DMS53 (cell line): ENCODE measurements at places on chromosomes 3 and 15.

- DNase-seq, result no peak
Observed at GRCh38 chr3:117922039-117922438, 1112.6 kb downstream of the IGSF11 start.

DNA sequence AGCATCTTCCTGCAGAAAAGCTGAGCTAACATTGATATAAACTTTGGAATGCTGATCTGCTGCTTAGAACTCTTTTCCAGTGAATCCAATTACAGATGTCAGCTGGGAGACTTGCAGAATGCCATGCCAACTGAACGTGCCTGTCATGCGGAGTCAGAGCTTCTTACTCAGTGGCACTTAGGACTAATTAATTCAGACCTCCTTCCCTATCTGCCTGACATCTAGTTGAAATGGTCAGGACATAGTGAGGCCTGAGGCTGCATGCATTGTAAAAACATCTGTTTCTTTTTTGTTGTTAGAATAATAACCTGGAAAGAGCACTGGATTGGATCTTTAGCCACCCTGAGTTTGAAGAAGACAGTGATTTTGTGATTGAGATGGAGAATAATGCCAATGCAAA is 112.6 kb downstream of the USP13 start:
- DNase-seq, result no peak

DNA sequence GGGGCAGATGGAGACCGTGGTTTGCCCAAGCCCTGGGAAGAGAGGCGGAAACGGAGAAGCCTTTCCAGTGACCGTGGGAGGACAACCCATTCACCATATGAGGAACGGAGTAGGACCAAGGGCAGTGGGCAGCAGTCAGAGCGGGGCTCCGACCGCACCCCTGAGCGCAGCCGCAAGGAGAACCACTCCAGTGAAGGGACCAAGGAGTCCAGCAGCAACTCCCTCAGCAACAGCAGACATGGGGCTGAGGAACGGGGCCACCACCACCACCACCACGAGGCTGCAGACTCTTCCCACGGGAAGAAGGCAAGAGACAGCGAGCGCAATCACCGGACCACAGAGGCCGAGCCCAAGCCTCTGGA is 2.0 kb downstream of the RBM15B start:
- DNase-seq, result no peak

- no peak for DNase-seq
Observed at GRCh38 chr3:53700441-53700840, 145.8 kb downstream of the CHDH start.

DNA sequence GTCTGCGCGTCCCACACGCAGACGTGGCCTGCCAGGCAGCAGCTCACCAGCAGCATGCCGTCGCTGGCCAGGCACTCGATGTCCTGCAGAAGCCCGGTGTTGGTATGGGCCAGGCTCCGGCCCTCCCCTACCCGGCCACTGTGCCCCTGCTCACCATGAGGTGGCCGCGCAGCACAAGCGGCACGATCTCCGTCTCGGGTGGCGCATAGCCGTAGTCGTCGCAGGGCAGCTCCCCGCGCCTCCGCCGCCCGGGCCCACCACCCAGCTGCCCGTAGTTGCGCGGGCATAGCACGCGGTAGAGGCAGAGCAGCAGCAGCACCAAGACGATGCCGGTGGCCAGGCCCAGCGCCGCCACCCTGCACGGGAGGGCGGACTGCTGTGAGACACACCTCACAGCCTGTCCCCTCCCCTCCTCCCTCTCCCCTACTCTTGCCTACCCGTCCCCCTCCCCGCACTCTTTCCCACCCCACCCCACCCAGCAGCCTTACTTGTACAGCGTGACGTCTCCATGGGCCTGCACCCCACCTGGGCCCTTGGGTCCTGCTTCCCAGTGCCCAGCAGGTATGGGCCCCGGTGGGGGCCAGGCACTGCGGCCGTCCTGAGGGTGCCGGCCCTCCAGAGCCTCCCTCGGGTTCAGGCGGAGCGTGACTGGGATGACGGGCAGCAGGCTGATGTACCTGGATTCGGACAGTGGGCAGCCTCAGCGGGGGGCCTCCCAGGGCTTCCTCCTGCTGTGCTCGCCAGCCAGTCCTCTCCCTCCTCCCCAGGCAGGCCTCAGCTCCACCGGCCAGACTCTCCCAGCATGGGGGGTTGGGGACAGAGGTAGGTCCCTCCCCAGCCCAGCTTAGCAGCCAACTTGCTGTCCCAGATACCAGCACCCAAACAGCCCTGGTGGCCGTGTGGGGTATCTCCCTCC is 37.6 kb downstream of the PTPN23 start:
- peak; percentile 11 for DNase-seq

- DNase-seq, result no peak
Observed at GRCh38 chr3:160205606-160206005, 19.6 kb upstream of the C3orf80 start.

- no peak for DNase-seq
Observed at GRCh38 chr15:74172701-74173379, 670 bp upstream of the ISLR start.

- DNase-seq, result no peak
Observed at GRCh38 chr3:116512281-116512680, 67.0 kb upstream of the LSAMP start.

GRCh38 chr3:122100083-122100482 is 44.9 kb downstream of the CD86 start:
- no peak for DNase-seq

GRCh38 chr3:188358787-188359493 is 205.0 kb downstream of the LPP start:
- DNase-seq, result no peak

- peak; percentile 42 for DNase-seq
Observed at GRCh38 chr3:113136071-113136470, 75.3 kb upstream of the BOC start.

- peak; percentile 42 for DNase-seq
Observed at GRCh38 chr3:50352781-50353180, 2.1 kb downstream of the CYB561D2 start.

GRCh38 chr3:142180761-142181362 is 31.5 kb upstream of the TFDP2 start:
- DNase-seq, result peak; percentile 33

DNA sequence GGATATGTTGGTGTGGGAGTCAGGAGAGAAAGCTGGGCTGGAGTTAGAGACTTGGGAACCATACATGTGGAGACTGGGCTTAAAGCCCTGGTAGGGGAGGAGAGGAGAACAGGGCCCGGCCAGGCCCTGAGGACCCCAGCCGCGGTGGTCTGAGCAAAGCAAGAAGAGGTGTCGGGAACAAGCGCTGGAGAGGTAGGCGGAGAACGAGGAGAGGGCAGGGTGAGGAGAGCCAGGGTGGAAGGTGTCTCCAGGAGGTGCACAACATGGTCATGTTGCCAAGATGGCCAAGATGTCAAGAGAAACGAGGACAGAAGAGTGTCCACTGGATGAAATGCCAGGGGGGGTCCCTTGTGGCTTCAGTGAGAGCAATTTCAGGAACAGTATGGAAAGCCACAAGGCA is 5.5 kb downstream of the CHAC1 start:
- DNase-seq, result no peak

DNA sequence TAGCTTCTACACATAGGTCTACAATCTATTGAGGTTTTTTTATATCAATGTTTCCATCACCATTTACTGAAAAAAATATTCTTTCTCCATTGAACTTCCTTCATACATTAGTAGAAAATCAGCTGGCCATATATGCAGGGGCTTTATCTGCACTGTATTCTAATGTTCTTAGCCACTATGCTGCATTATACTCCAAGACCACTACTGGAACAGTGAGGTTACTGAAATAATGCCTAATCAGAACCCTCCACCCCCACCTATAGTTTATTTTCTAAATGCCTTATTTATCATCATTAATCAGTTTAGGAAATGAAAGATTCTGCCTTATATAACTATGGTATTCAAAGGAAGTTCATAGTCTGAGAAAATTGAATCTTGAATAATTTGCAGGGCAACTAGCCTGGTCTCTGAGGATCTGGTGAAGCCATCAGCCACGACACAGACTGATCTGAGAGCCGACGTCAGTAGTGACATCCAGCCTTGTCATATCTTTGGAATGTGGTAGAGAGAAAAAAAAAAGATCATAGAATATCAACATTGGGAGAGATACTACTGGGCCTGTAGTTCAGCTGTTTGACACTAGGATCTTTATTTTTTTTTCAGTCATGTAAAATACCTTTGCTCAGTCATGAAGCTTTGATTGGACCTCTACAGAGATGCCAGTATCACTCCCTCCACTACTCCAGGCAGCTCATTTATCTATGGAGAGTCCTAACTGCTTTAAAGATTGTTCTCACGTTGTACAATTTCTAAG is 66.6 kb downstream of the P3H2 start:
- no peak for DNase-seq

DNA sequence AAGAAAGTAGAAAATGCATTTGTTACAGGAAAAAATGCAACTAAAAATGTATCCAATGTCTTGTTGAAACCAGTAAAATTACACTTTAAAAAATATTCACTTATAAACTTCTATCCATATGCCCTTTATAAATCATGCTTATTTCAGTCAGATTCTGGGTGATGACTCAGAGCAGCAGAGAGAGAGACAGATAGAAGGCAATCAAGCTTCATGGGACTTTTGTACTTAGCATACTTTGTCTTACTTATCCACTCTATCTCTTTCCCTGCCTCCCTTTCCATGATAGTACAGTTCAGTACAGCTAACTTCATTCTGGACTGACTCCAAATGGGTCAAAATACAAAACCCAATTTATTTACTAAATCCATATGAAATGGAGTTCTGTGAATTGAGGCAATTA is 1438.2 kb downstream of the ZPLD1 start:
- no peak for DNase-seq
